Stimulated activated CD4-positive, alpha-beta T cell treated with anti-CD3 and anti-CD28 coated beads, Interleukin-1b, Interleukin-23, amount 100 ng/mL, for 1 hour (primary cell): ENCODE measurements at places on chromosomes 6 and 20.

GRCh38 chr20:35018590-35019371 lies 63.1 kb downstream of the MYH7B start:
- DNase-seq: no peak

- no peak for DNase-seq
Observed at GRCh38 chr6:158413814-158414565, 101.7 kb downstream of the TULP4 start.

DNA sequence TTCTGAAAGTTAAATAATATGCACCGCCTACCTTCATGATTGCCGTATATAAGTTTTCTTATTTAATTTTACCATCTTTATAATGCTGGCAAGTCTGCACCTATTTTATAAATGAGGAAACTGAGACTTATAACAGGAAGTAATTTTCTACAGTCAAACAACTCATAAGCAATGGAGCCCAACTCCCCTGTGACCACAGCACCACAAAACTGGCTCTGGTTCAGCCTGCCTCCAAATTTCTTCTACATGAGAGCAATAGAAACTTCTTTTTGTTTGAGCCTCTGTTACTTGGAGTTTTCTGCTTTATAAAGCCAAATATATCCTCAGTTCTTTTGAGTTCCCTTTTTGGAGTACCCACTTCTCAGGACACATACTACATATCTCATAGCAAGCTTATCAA lies 131.1 kb upstream of the HSF2 start:
- DNase-seq: no peak

DNA sequence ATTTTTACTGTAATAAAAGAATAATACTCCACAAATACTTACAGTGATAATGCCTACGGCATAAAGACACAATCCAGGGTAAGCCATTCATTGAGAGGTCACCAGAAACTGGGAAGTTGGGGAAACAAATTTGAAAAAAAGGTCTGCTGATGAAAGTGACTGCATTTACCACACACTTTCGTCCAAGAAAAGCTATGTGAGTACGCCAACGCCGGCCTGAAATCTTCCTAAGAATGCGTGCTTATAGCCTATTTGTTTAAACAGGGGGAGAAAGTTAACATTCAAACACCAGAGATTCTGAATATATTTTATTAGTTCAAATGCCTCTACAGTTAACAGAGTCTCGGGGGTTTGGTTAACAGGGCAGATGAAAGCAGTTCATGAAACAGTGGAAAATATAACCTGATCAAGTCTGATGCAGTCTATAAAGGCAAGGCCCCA lies 657 bp upstream of the LTV1 start:
- no peak for DNase-seq

GRCh38 chr6:147825848-147826247 lies 317.4 kb downstream of the SAMD5 start:
- no peak for DNase-seq

- no peak for DNase-seq
Observed at GRCh38 chr20:37271421-37271768, 9.8 kb upstream of the GHRH start.

GRCh38 chr6:166589337-166589731 lies 2.9 kb upstream of the RAMACL start:
- DNase-seq: no peak

- no peak for DNase-seq
Observed at GRCh38 chr6:52904562-52905279, 4.8 kb downstream of the GSTA3 start.

DNA sequence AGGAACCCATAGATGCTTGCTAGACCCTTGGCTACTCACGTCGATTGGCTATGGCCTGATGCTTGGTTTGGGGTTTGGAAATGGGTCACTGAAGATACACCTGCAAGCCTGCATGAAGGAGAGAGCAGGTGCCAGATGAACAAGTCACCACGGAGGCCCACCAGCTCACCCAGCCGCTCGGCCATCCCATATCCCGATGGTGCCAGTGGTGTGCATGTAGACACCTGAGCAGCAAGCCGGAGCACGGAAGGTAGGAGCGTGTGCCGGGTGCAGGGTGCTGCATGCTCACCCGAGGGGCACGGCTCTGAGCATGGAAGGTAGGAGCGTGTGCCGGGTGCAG lies 35.9 kb downstream of the DACT2 start:
- DNase-seq: no peak

DNA sequence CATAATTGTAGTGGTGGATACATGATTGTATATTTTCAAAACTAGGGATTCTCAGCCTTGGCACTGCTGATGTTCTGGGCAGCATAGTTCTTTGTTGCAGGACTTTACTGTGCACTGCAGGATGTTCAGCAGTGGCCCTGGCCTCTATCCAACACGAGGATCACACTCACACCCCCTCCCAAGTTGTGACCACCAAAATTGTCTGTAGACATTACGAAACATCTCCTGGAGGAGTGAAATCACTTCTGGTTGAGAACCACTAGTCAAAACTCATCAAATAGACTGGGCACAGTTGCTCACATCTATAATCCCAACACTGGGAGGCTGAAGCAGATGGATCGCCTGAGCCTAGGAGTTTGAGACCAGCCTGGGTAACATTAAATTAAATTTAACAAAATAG lies 123.1 kb upstream of the CDYL start:
- no peak for DNase-seq

DNA sequence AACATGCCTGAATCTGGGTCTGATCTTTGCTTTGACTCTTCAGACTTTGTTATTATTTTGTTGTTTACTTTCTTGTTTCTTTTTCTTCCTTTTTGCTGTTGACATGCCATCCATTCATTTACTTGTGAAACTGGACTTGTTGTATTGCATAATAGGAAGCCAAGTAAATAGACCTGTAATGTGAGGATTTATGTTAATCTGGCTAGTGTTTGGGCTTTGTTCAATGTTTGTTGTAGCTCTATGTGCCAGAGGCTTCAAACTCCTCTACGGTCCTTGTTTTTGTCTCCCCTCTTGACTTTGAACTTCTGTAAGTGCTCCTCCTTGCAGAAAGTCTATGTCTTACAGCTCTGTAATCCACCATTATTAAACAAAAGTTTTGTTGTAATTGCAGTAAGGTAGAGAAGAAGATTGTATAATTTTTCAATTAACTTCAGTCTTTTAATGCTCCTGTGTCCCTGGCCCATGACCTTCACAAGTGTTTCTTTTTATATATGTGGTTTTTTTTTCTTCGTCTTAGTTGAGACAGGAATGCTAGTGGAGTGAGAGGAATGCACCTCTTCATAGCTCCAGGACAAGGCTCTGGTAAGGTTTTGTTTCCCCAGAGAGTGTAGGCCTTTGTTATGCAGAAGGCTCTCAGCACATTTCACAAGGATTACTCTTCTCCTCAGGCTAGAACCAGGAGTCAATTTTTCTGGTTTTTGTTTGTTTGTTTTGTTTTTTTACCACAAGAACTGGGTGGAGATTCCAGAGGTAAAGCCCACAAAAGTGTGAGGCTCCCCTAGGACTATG lies 1061.8 kb upstream of the CITED2 start:
- DNase-seq: no peak

DNA sequence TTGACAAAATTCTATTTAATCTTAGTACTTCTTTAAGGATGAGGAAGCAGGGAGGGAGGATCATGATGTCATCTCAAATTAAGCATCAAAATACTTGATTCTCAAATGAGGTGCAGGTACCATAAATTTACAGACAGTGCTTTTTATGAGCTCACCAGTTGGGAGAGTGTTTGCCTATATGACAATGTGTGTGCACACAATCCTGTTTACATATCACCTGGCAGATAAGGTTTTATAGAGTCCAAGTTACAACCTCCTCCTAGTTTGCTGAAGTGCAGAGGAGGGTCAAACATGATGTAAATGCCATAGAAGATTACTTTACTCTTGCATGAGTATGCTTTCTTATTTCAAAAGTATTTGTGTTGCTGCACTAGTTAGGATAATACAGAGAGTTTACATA lies 6.4 kb downstream of the ATXN1 start:
- DNase-seq: no peak
